ENCODE measurements at places on chromosomes 16 and 17.

DNA sequence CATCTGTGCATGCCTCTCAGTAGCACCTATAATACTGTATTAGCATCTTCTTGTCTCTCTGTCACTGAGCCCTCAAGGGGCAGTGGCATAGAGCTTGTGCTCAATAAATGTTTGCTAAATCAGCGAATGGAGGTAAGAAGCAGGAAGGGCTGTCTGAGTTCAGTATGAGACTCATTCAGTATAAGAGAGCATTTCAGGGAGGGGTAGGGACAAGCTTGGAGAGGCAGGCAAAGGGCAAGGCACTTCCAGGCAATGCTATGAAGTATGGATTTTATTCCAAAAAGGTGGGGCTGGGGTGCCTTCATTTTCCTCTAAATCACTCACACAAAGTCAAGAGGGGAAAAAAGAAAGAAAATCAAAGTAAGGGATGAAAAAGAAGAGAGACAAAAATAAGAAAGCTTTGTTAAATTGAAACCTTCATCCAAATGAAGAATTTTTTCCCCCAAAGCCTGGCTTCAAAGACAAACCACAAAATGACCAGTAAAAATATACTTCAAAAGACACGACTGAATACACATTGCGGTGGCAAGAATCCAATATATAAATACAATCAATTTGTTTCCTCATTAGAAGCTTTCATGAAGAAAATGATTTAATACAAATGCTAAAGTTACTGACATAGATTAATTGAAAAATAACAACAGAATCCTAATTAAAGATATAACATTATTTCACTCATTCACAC lies 51.2 kb downstream of the SKAP1 start:
- DNase-seq = no peak

- DNase-seq = peak; percentile 48
Measured at GRCh38 chr17:41734139-41734948, at the start of gene HAP1. HAP1 (minus strand) TSS chr17:41734643; CDS start chr17:41734634, 9 bp downstream.

- no peak for DNase-seq
Measured at GRCh38 chr17:40720899-40721298, 17.3 kb upstream of the KRT24 start.

- DNase-seq = no peak
Measured at GRCh38 chr17:69450918-69451317, 36.4 kb downstream of the MAP2K6 start.

DNA sequence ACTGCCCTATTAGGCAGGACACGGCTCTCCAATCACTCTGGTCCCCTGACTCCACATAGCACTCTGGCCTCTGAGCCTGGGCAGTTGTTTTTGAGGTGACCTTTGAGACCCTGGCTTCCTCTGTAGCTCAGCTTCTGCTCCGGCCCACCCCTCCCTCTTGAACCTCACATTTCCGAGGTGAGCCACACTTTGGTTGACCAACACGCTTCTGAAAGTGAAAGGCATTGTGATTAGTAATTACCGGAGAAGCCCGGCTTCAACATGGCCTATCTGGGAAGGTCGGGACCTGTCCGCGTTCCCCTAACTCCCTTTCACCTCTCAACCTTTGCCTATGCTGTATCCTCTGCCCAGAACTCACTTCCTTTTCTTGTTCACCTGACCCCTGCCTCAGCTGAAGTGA lies 10.3 kb upstream of the ITGAX start:
- no peak for DNase-seq

DNA sequence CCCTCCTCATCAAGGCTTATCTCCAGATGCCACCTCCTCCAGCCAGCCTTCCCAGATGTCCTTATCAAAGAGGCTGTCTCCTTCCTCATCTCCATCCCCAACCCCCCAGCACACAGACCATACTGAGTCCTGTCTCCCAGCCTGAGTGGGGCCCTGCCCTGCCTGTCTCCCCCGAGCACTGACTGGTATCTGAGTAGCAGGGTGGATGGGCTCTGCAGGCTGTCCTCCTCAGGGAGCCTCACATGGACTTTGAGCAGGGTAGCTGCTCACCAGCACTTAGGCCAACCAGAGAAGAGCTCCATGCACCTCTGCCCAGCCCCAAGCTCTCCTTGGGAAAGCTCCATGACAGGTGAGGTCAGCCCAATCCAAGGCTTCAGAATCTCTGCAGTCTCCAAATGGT lies 20.0 kb upstream of the ITGA3 start:
- no peak for DNase-seq

- no peak for DNase-seq
Measured at GRCh38 chr17:35842239-35842638, 26.5 kb downstream of the HEATR9 start.

- no peak for DNase-seq
Measured at GRCh38 chr17:18859256-18859655, 1.3 kb downstream of the PRPSAP2 start.

DNA sequence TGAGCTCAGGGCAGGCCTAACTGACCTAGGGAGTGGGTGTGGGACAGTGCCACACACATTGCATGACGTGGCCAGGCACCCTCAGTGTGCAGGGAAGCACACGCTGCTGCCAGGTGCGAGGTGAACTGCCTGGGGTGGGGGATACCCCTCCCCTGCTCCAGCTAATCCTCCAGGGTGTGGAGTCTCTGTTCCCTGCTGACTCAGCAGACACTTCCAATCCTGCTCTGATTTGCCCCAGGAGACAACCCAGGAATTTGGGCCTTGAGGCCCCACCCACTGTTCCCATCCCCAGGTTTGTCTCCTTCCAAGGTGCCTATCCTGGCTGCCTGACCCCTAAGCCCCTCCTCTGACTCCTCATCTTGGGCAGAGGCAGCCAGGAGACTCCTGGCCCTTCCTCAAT lies 10.7 kb downstream of the DLX3 start:
- DNase-seq = no peak

- no peak for DNase-seq
Measured at GRCh38 chr16:50622029-50622428, 59.1 kb downstream of the SNX20 start.

DNA sequence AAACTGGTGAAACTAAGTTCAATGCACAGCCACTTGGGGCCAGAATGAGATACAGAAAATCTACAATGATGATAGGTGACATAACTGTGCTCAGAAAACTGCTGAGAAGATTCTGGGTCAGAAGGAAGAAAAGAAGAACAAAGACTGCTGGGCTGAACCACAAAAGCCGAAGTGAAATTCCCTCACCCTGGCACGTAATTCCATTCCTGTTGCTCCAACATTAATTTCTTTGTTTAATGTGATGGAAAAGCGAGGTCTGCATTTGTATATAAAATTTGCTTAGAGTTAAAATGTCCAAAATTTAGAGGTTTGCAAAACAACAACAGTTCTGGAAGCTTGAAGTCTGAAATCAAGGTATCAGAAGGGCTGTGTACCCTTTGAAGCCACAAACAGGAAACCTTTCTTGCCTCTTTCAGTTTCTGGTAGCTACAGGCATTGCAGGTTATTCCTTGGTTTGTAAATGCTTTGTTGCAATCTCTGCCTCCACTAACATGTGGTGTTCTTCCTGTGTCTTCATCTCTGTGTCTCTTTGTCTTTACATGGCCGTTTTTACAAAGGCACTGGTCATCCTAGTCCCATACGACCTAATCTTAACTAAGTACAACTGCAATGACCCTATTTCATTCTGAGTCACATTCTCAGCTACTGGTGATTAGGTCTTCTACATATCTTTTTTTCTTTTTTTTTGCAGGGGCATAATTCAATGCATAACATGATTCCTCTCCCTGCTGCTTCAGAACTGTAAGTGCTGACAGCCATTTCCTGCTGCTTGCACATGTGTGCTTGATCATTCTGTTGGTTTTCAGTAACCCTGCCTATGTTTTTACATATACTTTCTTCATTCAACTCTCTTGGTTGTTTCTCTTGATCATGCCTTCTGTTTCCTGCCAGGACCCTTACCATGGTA lies 603.0 kb upstream of the CDH8 start:
- no peak for DNase-seq

- peak; percentile 86 for DNase-seq
Measured at GRCh38 chr16:56657555-56658326, at the start of gene MT1F. MT1F (plus strand) TSS chr16:56657959; CDS start chr16:56658059, 100 bp downstream.

DNA sequence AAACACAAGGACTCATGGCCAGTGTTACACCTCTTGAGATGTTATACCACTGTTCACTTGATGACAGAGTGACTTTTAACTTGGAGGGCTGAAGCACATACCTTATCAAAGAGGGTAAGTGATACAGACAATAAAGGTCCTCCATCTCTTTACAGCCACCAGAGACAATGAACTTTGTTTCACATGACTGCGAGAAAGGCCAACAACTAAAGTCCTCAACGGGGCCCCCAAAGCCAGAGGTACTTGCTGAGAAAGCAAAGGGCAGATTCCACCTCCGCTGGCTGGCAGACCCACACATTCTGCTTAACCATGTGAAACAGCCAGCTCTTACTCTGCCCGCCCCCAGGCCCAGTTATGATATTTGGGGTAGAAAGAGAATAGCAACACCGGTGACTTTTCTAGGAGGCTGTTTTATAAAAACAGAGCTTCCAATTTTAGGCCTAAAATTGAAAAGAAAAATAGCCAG lies 21.4 kb downstream of the DCUN1D3 start:
- no peak for DNase-seq

GRCh38 chr17:65990593-65990992 lies 201.3 kb downstream of the CEP112 start:
- DNase-seq = no peak

DNA sequence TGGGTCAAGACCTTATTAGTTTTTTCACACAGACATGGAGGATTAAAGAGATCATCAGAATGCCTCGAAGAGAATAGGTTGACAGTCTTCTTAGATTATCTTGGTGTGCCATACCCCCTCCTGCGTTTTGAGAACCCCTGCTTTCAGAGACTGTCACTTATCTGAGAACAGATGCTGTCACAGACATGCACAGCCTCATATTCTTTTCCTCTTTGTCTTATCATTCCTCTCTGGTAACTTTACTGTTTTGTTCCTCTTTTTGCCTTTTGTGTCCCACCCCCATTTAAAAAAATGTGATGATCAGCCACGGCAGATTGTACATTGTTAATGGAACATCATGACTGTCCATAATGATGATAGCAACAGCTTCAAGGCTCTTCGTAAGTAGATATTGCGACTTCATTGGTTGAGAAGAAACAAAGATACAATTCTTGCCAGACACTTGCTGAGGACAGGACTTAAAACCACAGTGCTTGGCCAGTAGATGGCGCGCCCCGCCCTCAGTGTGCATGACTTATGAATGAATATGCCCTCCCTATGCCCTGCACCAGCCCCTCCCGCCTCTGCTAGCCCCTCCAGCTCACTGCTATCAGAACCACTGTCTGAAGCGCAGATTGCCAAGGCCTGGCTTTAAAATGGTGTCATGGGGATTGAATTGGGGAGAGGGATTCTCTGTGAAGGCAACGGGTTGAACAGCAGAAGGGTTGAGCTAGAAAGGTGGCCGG lies 2.6 kb upstream of the PITPNC1 start:
- peak; percentile 88 for DNase-seq

DNA sequence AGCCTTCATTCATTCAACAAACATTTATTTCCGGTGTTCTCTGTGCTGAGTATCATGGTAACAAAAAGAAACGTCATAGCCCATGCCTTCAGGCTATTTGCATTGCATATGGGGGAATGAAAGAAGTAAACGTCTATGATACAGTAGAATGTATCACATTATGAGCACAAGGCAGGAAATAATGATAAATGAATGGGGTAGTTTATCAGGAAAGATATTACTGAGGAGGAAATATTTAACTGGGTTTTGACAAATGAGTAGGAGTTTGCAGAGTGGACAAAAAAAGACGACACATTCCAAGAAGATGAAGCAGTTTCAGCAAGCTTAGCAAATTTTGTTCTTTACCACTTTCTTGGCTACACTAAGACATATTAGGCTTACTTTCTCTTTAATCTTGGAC lies 1.3 kb upstream of the KRTAP4-7 start:
- no peak for DNase-seq

GRCh38 chr16:46648656-46649055 lies 27.5 kb upstream of the SHCBP1 start:
- DNase-seq = no peak

DNA sequence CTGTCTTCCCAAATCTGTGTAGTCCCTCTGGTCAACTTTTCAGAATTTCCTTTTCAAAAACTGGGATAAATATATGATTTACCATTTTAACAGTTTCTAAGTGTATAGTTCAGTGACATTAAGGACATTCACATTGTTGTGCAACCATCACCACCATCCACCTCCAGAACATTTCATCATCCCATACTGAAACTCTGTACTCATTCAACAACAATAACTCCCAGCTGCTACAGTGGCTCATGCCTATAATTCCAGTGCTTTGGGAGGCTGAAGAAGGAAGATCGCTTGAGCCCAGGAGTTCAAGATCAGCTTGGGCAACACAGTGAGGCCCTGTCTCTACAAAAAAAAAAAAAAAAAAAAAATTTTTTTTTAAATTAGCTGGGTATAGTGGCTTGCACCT lies 131.0 kb downstream of the AATF start:
- DNase-seq = no peak

DNA sequence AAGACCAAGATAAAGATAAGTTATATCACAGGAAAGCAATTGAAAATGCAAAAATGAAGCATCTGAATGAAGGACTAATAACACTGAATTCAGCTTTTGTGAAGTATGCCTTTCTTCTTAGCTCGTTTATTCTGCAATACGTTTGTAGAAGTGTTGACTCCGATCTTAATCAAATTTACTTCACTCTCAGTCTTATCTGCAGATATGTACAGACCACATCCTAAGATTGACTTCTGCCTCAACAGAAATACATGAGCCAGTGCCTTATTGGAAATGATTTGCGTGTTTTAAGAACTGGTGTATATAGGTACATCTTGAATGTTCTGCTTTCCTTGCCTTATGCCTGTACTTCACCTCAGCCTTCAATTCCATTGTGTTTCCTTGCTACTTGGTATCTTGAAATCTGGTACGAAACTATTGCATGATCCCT lies 1.3 kb downstream of the ATF7IP2 start:
- DNase-seq = no peak

DNA sequence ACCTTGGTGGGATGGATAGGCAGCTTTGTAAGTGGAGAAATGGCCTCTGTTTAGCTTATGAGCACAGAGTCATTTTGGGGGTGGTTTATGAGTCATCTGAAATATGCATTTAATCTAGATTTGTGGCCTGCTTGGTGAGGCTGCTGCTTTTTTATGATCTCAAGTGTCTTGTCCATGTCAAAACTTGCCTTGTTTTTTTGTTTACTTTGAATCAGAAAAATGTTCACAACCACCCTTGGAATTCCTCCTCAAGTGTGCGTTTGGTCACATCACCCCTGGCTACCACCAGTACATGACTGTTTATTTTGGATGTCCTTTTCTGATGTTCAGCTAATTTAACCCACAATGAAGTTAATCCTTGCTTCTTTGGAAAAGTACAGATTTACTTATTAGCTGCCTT lies 64.6 kb downstream of the FTO start:
- DNase-seq = no peak

DNA sequence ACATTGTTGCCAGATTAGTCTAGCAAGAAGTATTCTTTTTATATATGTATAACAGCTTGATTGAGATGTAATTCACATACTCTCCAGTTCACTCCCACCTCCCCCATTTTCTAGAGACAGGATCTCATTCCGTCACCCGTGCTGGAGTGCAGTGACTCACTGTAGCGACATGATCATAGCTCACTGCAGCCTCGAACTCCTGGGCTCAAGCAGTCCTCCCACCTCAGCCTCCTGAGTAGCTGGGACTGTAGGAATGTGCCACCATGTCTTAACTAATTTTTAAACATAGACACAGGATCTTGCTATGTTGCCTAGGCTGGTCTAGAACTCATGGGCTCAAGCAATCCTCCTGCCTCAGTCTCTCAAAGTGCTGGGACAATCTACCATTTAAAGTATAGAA lies 3.3 kb upstream of the RSAD1 start:
- no peak for DNase-seq

- DNase-seq = no peak
Measured at GRCh38 chr16:82440336-82440735, 186.4 kb upstream of the CDH13 start.

Measured in activated T-cell treated with anti-CD3 and anti-CD28 coated beads, Interleukin-2, amount 50 U/mL, for 48 hours (primary cell).